ENCODE measurements at places on chromosomes 3 and 15.

GRCh38 chr3:58965865-58966264 lies 84.0 kb downstream of the CFAP20DC start:
- peak; percentile 49 for DNase-seq

GRCh38 chr3:25527336-25527735 lies 99.3 kb downstream of the RARB start:
- DNase-seq = no peak

- DNase-seq = no peak
Observed at GRCh38 chr15:74809956-74810355, 2.7 kb upstream of the LMAN1L start.

DNA sequence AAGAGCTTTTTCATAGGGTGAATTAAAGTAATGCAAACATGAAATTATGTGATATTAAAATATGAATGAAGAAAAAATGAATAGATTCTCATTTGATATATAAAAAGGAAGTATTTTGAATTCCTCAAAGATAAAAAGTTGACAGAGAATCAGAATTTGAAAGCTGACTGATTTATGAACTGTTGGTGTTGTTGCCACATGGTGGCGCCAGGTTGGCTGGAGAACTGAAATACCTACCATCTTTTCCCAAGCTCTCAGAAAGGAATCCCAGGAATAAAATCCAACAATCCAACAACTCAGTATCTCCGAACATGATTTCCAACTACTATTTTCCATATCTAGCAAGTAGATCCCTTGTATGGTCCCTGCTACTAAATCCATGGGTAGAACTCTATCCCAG lies 3.1 kb downstream of the MYRIP start:
- no peak for DNase-seq

GRCh38 chr3:36631549-36631948 lies 132.8 kb downstream of the DCLK3 start:
- DNase-seq = no peak

- DNase-seq = no peak
Observed at GRCh38 chr15:92059036-92059970, 205.8 kb downstream of the SLCO3A1 start.

GRCh38 chr15:78069462-78070029 lies 8.0 kb downstream of the TBC1D2B start:
- DNase-seq = no peak

DNA sequence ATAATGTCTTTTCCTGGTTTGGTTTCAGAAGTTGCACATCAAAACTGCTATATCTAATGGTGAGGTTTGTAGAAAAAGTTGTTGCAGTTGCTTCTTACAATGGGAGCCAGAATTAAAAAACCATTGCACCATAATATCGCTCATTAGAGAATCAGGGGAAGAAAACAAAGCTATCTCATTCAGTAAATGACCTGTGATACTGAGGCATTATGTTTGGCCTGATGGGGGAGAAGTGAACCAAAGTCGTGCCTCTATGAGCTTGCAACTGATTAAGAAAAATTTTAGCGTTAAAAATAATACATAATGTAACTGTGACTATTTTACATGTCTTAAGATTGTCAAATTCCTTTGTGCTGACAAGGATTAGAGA lies 60.2 kb upstream of the ARHGEF26 start:
- DNase-seq = no peak

GRCh38 chr3:32037932-32038267 lies 56.4 kb downstream of the ZNF860 start:
- no peak for DNase-seq

DNA sequence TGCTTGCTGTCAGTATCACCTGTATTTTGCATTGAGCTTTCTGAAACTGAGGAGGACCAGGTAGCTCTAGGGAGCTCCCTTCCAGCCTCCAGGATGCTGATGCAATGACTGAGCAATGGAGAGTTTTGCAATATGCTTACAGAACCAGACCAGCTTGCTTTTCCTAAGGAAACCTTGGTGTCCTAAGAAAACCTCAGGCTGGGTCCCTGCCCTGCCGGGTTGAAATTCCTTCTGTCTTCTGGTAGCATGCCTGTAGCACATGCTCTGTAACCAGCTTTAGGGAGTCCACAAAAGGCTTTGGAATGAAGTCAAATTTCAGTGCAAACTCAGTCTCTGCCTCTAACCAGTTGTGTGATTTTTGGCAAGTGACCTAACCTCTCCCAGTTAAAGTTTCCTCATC lies 65.8 kb upstream of the GSK3B start:
- DNase-seq = peak; percentile 96

DNA sequence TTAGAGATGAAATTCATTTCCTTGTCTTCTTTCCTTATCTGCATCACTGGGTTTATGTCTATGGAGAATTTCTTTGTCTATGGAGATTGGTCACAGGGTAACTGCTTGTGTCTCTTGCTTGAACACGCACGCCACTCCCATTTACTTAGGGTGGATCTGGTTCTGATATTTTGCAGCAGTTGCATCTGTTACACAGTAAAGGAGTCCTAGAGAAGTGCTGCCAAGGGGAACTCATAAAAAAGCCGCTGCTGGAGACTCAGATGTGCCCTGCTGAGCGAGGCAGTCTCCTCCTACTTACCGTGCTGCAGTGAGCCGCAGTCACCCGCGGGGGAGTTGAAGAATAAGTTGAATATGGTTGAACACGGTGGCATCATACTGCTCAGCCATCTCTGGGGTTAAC lies 105.2 kb upstream of the KLHL25 start:
- no peak for DNase-seq

DNA sequence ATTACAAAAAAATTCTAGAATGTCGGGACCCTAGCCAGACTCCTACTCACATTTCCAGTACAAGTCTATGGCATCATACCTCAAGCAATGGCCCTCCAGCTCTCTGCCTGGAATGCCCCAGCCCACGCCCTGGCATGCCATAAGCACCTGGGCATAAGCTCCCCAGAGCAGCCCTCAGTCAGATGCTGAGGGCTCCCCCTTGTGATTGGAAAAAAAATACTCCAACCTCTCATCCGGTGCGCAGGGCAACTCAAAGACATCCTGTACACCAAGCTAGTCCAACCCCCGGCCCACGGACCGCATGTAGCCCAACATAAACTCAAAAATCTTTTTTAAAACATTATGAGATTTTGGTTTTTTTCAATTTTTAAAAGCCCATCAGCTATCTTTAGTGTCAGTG lies 115.4 kb downstream of the NEK10 start:
- peak; percentile 64 for DNase-seq

DNA sequence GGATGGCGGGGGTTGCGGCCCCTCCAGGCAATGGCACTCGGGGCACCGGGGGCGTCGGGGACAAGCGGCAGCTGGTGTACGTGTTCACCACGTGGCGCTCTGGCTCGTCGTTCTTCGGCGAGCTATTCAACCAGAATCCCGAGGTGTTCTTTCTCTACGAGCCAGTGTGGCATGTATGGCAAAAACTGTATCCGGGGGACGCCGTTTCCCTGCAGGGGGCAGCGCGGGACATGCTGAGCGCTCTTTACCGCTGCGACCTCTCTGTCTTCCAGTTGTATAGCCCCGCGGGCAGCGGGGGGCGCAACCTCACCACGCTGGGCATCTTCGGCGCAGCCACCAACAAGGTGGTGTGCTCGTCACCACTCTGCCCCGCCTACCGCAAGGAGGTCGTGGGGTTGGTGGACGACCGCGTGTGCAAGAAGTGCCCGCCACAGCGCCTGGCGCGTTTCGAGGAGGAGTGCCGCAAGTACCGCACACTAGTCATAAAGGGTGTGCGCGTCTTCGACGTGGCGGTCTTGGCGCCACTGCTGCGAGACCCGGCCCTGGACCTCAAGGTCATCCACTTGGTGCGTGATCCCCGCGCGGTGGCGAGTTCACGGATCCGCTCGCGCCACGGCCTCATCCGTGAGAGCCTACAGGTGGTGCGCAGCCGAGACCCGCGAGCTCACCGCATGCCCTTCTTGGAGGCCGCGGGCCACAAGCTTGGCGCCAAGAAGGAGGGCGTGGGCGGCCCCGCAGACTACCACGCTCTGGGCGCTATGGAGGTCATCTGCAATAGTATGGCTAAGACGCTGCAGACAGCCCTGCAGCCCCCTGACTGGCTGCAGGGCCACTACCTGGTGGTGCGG lies 1.9 kb downstream of the CHST2 start:
- DNase-seq = peak; percentile 55

DNA sequence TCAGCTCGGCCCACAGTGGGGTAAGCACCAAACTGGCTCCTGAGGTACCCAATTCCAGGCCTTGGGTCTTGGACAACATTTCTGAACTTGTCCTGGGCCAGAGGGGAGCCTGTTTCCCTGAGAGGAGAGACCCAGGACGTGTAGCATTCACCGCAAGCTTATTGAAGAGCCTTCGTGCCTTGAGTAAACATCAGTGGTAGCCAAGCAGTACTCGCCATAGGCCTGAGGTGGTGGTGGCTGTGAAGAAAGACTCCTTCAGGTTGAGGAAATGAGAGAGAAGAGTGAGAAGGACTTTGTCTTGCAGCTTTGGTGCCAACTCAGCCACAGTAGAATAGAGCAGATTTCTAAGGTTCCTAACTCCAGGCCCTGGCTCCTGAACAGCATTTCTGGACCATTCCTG lies 50.2 kb downstream of the NUDT16 start:
- DNase-seq = no peak

DNA sequence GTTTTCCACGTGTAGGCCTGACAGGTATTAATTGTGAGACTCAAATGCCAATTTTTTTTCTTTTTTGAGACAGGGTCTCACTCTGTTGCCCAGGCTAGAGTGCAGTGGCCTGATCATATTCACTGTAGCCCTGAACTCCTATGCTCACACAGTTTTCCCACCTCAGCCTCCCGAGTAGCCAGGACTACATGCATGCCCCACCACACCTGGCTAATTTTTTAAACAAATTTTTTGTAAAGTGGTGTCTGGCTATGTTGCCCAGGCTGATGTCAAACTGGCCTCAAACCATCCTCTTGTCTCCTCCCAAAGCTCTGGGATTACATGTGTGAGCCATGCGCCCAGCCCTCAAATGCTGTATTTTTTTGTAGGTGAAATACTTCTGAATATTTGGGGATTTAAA lies 14.0 kb downstream of the SLC25A36 start:
- DNase-seq = no peak

GRCh38 chr3:171648069-171648468 lies 162.2 kb downstream of the PLD1 start:
- DNase-seq = no peak

GRCh38 chr15:50163719-50164410 lies 18.1 kb upstream of the SLC27A2 start:
- DNase-seq = no peak

DNA sequence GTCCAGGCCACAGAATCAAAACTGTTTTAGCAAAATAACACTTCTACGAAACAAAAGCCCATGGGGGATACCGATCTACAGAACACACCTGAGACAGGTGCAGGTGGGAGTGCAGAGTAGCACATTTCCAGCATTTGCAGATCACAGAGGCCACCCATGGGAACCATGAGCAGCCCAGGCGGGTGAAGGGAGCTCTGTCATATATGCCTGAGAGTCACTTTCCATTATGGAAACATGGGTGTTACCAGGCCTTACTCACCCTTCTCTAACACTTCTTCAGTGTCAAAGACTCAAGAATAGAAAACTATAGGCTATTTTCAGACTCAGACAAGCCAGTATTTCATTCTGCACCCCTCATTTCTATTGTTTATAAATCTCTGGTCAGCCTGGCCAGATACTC lies 3.5 kb downstream of the PLA1A start:
- DNase-seq = no peak

- DNase-seq = no peak
Observed at GRCh38 chr3:128988286-128988685, 5.6 kb downstream of the CFAP92 start.

GRCh38 chr3:43256714-43257461 lies 29.5 kb upstream of the SNRK start:
- DNase-seq = no peak

DNA sequence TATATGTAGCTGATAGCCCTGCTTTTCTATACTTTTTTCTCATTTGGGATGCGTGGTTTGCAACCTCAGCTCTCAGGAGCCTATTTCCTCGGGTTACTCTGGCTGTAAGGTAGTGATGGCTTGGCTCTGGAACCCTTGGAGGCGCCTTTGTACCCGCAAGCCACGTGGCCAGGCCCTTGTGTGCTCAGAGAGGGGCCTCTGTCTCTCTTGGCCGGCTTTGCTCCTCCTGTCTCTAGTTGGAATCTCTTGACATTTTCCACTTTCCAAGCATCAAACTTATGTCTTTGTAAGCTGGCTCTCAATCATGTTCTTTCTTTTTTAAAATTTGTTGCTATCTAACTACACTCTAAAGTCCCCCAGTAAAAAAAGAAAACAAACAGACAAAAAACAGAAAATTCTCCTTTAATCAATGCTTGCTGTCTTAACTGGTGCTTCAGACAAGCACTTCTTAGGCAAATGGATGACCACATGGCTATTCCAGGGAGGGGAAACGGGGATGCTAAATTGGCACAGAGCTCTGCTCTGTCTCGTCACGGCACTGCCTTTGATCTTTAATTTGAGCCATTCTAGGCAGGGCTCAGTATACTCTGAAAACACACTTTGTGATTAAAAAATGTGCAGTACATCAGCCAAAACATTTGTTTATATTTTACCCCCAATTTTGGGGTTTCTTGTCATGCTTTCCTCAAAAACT lies 180.4 kb upstream of the NR2E3 start:
- DNase-seq = no peak

DNA sequence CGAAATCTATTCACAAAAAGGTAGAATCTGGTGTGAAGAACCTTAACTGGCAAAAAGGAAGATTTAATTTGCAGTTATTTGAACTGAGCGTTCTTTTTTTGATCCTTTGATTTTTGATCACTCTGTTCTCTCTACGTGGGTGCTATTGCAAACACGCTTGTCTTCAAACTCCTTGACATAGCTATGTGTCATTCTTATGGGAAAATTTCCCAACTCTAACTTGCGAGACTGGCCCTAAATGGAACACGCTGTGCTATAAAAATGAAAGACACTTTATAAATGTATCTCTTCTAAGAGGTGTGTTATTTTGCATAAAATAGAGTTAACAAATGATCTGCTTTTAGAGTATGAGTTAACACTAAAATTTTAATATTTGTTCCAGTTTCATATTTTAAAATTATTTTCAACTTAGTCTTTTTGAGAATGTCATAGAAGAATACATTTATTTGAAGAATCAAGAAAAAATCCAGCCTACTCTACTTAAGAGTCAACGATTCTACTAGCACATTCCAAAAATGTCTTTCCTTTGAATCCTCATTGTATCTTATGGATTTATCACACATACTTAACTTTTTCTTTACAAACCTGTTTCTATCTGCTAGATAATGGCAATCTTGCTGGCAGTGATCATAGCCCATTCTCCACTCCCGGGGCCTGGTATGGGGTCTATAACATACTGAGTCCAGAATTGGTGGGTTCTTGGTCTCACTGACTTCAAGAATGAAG lies 610.0 kb upstream of the TBL1XR1 start:
- no peak for DNase-seq

DNA sequence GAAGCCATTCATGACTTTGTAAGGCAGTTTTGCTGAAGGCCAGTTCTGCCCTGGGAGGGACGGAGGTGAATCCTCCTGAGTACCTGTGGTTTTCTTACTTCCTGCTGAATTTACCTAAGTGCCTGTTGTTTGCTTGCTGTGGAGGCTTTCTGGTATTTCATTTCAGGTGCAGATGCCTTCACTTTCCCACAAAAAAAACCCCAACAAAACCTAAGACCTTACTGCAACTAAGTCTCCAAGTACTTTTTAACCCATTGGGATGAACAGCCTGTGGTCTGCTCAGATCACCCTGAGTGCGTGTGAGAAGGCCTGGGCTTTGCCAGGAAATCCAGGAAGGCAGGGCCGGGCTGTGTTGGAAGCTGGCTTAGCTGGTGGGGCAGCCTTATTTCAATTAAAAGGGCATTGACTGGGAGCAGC lies 65.3 kb downstream of the IGF1R start:
- DNase-seq = no peak
